ENCODE measurements at places on chromosomes 6 and 20. TPM values are rescaled to one million over a fixed set of nuclear protein-coding genes. Genes with fewer than 3 reads are reported as not detected.

Gene OR12D3
- total RNA-seq, result not detected

DNA sequence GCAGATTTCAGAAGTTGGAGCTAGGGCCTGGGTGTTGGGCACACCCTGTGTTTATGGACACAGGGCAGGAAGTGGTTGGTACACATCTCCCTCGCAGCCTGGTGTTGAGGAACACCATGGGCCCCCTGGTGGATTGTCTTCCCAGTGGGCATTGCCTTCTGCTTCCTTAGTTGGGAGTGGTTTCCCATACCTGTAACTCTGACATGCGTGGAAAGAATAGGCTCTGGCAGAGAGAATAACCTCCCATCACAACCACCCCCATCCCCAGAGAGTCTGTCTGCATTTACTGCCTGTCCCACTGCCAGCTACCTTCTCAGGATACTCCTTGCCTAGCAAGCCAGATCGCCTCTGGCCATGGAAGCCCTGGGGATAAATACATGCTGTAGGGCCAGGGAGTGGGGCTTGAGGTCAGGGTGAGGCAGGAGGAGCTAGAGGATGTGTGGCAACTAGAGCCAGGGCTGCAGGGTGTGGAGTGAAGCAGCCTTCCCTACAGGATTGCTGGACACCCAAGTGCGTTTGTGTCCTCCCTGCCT lies 14.7 kb downstream of the LRRC73 start:
- H3K27ac ChIP-seq, result peak overlapping the region; percentile 59
- H3K4me3 ChIP-seq, result no peak overlapping the region
- H3K36me3 ChIP-seq, result peaks cover 2% of the 10 kb centered on the region
- DNase-seq, result no peak
- no peaks in the 10 kb centered on the region for H3K27me3 ChIP-seq

Gene TFAP2C
- total RNA-seq, result 9.4 TPM

DNA sequence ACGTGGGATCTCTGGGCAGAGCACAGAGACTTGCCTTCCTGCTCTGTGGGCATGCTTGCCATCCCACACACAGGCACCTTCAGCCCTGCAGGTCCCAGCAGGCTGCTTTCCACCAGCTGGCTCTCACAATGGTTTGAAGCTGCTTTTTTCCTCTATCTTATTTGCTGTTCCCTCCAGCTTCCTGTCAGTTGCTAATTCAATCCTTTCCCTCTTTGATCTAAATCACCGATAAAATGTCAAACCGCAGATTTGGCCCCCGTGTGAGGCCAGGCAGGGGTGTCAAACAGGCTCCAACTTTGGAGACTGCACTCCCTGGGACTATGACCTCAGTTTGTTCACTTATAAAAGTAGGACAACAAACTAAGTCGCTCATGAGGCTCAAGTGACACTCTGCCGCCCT lies 40.6 kb upstream of the PCMTD2 start:
- H3K36me3 ChIP-seq, result no peaks in the 10 kb centered on the region
- DNase-seq, result no peak
- H3K4me1 ChIP-seq, result no peaks in the 10 kb centered on the region
- H3K27me3 ChIP-seq, result no peaks in the 10 kb centered on the region

DNA sequence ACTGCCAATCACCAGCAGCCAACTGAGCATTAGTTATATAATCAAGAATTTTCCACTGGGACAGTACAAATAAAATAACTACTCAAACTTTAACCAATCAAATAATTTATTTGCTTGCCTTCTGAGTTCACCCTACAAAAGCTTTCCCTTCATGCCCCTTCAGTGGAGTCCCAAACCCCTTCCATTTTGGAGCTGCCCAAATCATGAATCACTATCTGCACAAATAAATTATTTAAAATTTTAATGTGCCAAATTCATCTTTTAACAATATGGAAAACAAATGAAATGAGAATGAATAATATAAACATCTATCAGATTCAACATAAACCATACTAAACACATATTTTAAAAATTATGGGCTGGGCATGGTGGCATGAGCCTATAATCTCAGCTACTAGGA lies 85.9 kb downstream of the KIF13A start:
- no peak overlapping the region for H3K4me3 ChIP-seq
- H3K4me1 ChIP-seq, result peaks cover 15% of the 10 kb centered on the region

DNA sequence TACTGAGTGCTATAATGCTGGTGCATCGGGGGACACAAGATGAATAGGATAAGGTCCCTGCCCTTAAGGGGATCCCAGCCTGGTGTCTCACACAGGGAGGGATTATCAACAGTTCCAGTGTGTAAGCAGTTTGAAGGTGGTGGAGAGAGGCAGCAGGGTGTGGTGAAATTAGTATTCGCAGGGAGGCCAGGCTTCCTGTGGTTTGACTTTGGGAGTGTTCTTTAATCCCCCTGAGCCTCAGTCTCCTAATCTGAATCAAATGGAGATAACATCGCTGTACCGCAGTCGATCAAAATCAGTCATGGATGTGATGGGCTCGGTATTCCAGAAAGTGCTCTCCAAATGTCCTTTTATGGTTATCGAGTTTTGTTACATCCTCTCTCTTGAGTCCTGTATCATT lies 288.1 kb upstream of the SUPT3H start:
- DNase-seq, result no peak
- H3K27me3 ChIP-seq, result peaks cover 42% of the 10 kb centered on the region
- H3K27ac ChIP-seq, result no peak overlapping the region
- H3K4me3 ChIP-seq, result no peak overlapping the region
- no peaks in the 10 kb centered on the region for H3K36me3 ChIP-seq

Gene CNBD2
- total RNA-seq, result 2.7 TPM

Gene MCCD1
- not detected for total RNA-seq

GRCh38 chr6:49565855-49566254 lies 15.4 kb downstream of the C6orf141 start:
- 0 out of 2 replicates have a peak, but pooled peaks cover 4% of the 10 kb centered on the region for H3K4me1 ChIP-seq
- no peak overlapping the region for H3K4me3 ChIP-seq
- H3K36me3 ChIP-seq, result no peaks in the 10 kb centered on the region
- H3K27me3 ChIP-seq, result peaks cover 8% of the 10 kb centered on the region

- no peaks in the 10 kb centered on the region for H3K36me3 ChIP-seq
- H3K27me3 ChIP-seq, result peaks cover 60% of the 10 kb centered on the region
- DNase-seq, result no peak
- no peak overlapping the region for H3K27ac ChIP-seq
- peaks cover 18% of the 10 kb centered on the region for H3K4me1 ChIP-seq
Observed at GRCh38 chr6:37537548-37537947, 37.9 kb upstream of the CCDC167 start.

DNA sequence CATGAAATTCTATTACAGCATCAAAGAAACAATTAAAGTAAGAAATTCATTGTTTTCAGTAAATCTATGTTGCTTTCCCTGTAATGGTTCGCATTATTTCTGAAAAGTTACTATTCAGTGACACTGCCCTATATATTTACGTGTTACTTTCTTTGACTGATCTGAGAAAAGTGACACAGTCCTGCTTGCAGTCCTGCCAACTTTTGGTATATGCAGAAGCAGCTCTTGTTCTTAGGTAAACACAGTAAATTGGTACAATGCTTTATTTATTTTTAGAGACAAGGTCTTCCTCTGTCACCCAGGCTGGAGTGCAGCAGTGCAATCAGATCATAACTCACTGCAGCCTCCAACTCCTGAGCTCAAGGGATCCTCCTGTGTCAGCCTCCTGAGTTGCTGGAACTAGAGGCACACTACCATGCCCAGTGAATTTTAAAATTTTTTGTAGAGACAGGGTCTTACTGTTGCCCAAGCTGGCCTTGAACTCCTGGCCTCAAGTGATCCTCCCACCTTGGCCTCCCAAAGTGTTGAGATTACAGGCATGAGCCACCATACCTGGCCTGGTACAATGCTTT lies 151.3 kb downstream of the AKAP7 start:
- H3K27me3 ChIP-seq, result no peaks in the 10 kb centered on the region
- peaks cover 27% of the 10 kb centered on the region for H3K4me1 ChIP-seq
- H3K27ac ChIP-seq, result no peak overlapping the region
- no peak overlapping the region for H3K4me3 ChIP-seq

- no peaks in the 10 kb centered on the region for H3K36me3 ChIP-seq
- no peaks in the 10 kb centered on the region for H3K27me3 ChIP-seq
- H3K27ac ChIP-seq, result no peak overlapping the region
Observed at GRCh38 chr6:140083375-140083774, 708.9 kb upstream of the CITED2 start.

DNA sequence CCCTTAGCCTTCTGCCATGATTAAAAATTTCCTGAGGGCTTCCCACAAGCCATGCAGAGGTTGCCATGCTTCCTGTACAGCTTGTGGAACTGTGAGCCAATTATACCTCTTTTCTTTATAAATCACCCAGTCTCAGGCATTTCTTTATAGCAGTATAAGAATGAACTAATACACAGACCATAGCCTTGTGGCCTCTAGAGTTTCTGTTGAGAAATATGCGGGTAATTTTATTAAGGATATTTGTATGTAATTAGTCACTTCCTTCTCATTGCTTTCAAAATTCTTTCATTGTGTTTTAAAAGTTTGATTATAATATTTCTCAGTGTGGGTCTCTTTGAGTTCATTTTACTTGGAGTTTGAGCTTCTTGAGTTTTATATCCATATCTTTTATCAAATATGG lies 484.9 kb downstream of the COL12A1 start:
- H3K27ac ChIP-seq, result no peak overlapping the region
- no peaks in the 10 kb centered on the region for H3K4me1 ChIP-seq
- H3K4me3 ChIP-seq, result no peak overlapping the region

DNA sequence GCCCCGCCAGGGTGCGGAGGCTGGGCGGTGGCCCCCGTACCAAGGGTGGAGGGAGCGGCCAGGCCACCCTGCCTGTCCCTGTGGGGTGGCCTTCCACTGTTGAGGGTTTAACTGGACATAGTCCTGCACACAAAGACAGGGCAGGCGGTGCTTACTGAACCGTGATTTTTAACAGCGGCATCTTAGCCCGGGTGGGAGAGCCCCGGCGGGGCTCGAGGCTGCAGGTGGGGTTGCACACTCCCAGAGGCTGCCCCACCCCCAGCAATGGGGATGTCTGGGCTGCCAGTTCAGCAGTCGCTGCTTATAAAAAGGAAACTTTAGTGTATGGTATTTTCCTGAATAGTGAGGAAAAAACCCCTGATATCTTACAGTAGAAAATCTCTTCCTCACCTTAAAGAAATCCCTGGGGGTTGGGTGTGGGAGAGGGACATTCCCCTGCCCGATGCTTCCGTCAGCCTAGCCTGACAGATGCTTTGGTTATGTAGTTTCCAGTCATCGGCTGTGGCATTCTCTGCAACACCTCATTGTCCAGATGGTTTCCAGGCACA lies 79.4 kb downstream of the IRF4 start:
- no peaks in the 10 kb centered on the region for H3K36me3 ChIP-seq
- no peak for DNase-seq
- no peak overlapping the region for H3K4me3 ChIP-seq
- no peaks in the 10 kb centered on the region for H3K27me3 ChIP-seq
- H3K4me1 ChIP-seq, result no peaks in the 10 kb centered on the region
- no peak overlapping the region for H3K27ac ChIP-seq

DNA sequence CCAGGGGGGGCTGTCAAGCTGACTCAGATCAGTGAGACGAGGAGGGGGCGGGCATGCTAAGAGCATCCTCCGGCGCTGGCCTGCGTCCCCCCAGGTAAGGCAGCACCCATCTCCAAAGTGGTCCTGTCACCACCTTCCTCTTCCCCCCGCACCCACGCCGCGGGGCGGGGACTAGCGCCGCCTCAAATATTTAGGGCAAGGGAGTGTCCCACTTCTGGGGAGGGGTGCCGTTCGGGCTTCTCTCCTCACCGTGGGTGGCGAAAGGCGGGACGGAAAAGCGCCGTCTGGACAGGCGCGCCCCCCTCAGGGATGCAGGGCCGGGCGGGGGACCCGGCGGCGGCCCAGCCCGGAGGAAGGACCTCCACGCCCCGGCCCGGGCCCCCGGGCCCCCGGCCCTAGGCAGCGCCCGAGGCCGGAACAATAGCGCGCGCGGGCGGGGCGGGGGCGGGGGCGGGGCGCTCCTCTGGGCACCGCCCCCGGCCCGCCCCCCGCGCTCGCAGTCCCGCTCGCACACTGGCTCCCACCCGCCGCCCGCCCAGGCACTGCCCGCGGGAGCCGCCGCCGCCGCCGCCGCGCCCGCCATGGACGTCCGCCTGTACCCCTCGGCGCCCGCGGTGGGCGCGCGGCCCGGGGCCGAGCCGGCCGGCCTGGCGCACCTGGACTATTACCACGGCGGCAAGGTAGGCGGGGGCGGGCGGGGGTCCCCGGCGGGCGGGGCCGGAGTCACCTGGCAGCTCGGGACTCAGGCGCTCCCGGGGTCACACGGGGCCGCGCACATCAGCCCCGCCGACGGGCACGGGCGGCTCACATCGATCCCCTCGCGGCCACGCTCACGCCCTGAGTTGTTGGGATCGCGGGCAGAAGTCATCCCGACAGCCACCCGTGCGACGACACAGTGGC lies at the start of gene TOX2:
Gene TOX2 (plus strand): TSS at position 542 of the 900 bp plus-strand sequence. CDS start 40 bp downstream, at position 582.
- peaks cover 54% of the 10 kb centered on the region for H3K27me3 ChIP-seq
- H3K4me3 ChIP-seq, result peak within 1 kb of the TSS; percentile 69
- H3K36me3 ChIP-seq, result no peaks in the 10 kb centered on the region
- no peaks in the 10 kb centered on the region for H3K4me1 ChIP-seq

DNA sequence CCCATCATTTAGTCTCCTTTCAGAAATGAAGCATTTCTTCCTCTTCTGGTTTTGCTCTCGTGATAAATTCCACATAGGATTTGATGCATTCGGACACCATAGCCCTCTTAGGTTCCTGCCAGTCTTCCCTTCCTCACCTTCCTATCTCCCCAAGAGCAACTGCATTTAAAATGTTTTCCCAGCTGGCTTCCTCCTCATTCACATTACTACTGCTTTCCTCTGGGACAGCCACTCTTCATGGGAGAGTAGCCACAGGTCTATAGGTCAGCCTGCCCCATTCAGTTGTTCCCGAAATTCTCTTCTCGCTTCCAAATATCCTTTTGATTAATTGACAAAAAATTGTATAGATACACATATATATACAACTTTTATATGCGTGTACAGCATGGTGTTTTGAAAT lies 214.2 kb upstream of the PDE10A start:
- no peak for DNase-seq
- H3K27ac ChIP-seq, result no peak overlapping the region
- H3K4me3 ChIP-seq, result no peak overlapping the region
- H3K36me3 ChIP-seq, result no peaks in the 10 kb centered on the region

DNA sequence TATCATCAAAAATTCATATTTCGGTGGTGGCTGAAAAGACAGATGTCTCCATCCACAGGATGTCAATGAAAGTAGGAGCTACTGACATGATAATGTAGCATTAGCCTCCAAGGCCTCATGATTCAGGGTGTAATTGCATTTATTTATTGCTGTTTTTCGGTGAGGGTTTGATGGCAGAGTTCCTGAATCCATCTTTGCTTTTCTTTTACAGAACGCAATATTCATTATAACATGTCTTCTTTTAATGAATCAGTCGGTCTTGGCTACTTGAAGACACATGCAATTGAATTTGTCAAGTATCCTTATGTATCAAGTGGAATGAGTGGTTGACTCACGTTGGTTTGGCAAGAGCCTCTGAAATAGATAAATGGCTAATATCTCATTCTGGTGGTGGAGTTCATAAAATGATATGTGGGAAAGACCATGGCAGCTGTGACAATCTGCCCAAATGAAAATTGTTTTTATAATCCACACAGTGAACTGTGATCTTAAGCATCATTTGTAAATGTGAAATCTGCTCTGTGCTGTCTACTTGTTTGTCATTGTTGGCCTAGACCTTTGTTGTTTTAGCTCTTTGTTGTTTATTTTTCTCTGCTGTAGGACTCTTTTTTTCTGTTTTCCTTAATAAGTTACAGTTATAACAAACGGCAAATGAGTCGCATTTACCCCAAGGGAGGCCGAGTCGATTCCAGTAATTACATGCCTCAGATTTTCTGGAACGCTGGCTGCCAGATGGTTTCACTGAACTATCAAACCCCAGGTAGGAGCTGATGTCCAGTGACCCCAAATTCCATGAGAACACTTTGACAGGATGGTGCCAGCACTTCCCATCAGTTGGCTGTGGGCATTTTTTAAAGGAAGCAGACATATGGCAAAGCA lies 105.7 kb upstream of the LAMP5 start:
- no peaks in the 10 kb centered on the region for H3K36me3 ChIP-seq
- no peaks in the 10 kb centered on the region for H3K27me3 ChIP-seq
- no peaks in the 10 kb centered on the region for H3K4me1 ChIP-seq
- DNase-seq, result no peak
- H3K4me3 ChIP-seq, result no peak overlapping the region

Gene GABRR1
- total RNA-seq, result 0.16 TPM

Gene CD93
- 0.04 TPM for total RNA-seq

Data from GM23338 (cell line).